ENCODE measurements at places on chromosomes 1 and 21.

- no peak for DNase-seq
Observed at GRCh38 chr1:147316968-147317367, 74.5 kb downstream of the CHD1L start.

GRCh38 chr1:8257621-8258020, 60.3 kb upstream of the SLC45A1 start:
- no peak for DNase-seq

GRCh38 chr1:219298571-219299148, 125.0 kb downstream of the LYPLAL1 start:
- no peak for DNase-seq

DNA sequence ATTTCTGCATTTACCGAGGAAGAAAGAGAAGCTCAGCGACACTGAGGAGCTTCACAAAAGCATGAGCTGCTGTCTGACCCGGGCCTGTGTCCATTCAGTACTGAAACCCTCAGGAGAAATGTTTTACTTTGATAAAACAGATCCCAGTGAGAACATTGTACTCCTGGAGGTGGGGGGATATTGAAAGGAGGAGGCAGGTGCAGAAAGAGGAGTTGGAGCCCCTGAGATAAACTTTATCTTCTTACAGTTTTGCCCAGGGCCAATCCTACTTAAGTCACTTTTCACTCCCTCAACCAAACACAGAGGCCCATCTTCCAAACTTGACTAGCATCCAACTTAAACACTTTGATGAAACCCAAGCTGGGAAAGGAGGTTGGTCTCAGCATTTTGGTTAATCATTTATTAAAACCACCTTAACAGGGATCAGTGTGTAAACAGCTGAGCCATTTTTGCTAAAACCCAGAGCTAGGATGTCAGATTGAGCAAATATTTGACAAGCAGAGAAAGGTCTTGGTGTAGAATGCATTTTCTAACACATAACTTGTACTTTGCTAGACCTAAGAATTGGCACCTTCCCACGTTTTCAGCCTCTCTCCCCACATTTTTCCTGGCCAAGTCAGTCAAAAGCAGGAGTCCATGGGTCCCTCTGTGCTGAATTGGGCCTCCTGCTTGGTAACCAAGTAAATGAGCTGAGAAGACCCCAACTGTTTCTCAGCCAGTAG, 32.5 kb upstream of the SARS1 start:
- no peak for DNase-seq

GRCh38 chr1:42014823-42015222, 96.1 kb upstream of the HIVEP3 start:
- DNase-seq: no peak
